Chondrocyte (in vitro differentiated cells): ENCODE measurements at places on chromosomes 1 and 21. TPM values are rescaled to one million over a fixed set of nuclear protein-coding genes. Genes with fewer than 3 reads are reported as not detected.

GRCh38 chr1:223219318-223219635, 76.2 kb upstream of the TLR5 start:
- no peak overlapping the region for H3K4me3 ChIP-seq
- no peaks in the 10 kb centered on the region for H3K4me1 ChIP-seq
- H3K27me3 ChIP-seq: peaks cover 5% of the 10 kb centered on the region

Gene SPRR5
- not detected in 3 replicates for total RNA-seq

Gene OPRD1
- total RNA-seq: 0.10 to 0.22 TPM (median 0.15 TPM) in 3 replicates

- H3K27me3 ChIP-seq: no peaks in the 10 kb centered on the region
- DNase-seq: peak; percentile 13
- H3K27ac ChIP-seq: no peak overlapping the region
- H3K4me1 ChIP-seq: peaks cover 42% of the 10 kb centered on the region
- no peak overlapping the region for H3K4me3 ChIP-seq
These were observed 11.4 kb upstream of the SLC2A5 start for GRCh38 chr1:9080705-9081291.

Gene FNDC5
- 2.6 to 4.6 TPM (median 4.0 TPM) in 3 replicates for total RNA-seq

GRCh38 chr1:155107309-155108264, 20.1 kb upstream of the EFNA1 start:
- H3K36me3 ChIP-seq: no peaks in the 10 kb centered on the region
- H3K4me3 ChIP-seq: no peak overlapping the region
- DNase-seq: no peak
- H3K4me1 ChIP-seq: peaks cover 3% of the 10 kb centered on the region
- H3K27ac ChIP-seq: no peak overlapping the region

DNA sequence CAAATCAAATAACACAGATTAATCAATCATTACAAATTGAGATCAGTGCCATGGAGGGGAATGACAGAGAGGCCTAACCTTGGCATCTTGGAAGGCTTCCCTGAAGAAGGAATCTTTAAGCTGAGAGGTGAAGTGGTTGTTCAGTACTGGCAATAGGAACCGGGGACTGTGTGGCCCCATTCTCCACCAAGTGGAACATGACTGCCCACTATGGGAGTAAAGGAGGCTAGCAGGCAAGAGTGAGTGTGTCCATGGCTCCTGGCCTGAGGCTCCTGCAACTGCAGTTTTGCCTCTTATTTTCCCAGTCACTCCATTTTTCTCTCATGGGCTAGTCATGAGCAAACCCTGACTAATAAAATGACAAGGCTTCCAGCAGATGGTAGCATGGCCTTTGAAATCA, 112.2 kb upstream of the GJB5 start:
- H3K27ac ChIP-seq: no peak overlapping the region
- no peaks in the 10 kb centered on the region for H3K36me3 ChIP-seq
- H3K4me1 ChIP-seq: no peaks in the 10 kb centered on the region
- peaks cover 27% of the 10 kb centered on the region for H3K27me3 ChIP-seq
- no peak for DNase-seq

- no peaks in the 10 kb centered on the region for H3K36me3 ChIP-seq
- H3K27me3 ChIP-seq: no peaks in the 10 kb centered on the region
- peaks cover 22% of the 10 kb centered on the region for H3K4me1 ChIP-seq
- DNase-seq: no peak
- H3K27ac ChIP-seq: no peak overlapping the region
These were observed 131.6 kb downstream of the TGFBR3 start for GRCh38 chr1:91754348-91754747.

- H3K27ac ChIP-seq: no peak overlapping the region
- H3K27me3 ChIP-seq: no peaks in the 10 kb centered on the region
- H3K36me3 ChIP-seq: peaks cover 7% of the 10 kb centered on the region
- H3K4me3 ChIP-seq: no peak overlapping the region
- no peak for DNase-seq
These were observed 536.6 kb upstream of the NR5A2 start for GRCh38 chr1:199490769-199491527.

Gene OLFML3
- 33.1 to 44.2 TPM (median 34.9 TPM) in 3 replicates for total RNA-seq

Gene TFF1
- total RNA-seq: not detected in 3 replicates

GRCh38 chr1:117106478-117106877, 15.1 kb downstream of the TRIM45 start:
- no peak for DNase-seq
- H3K36me3 ChIP-seq: peaks cover 16% of the 10 kb centered on the region
- no peaks in the 10 kb centered on the region for H3K4me1 ChIP-seq
- no peaks in the 10 kb centered on the region for H3K27me3 ChIP-seq

DNA sequence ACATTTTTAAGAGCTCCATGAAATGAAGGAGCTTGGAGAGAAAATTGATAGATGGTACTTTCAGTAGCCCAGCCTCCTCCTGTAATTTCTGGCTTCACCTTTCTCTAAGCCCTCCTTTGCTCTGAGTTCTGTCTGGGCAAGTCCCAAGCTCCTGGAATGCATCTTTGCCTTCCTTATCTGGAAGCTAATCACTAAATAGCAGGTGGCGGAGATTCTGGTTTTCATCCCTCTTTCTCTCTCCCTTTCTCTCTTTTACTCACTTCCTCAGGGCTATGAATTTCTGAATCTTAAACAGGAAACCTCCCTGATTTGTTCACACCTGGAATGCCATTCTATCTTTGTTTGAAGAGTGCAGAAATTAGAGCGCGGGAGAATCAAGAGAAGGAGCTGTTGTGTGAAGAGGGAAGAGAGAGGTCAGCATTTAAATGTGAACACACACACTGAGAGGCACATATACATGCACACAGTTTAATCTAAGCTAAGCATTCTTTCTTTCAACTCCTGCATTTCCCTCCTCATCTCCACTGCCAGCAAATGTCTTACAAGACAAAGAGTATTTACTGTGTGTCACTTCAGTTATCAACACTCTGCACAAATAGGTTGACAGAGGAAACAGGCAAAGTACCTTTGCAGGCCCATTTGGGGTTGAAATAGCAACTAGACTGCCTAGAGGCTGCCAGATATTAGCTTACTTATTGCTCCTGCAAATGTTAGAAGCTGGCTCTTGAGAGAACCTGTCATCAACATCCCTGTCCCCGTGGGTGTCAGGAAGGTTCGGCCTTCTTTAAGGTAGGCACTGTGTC, 199.4 kb upstream of the CAMK1G start:
- no peak overlapping the region for H3K27ac ChIP-seq
- DNase-seq: no peak
- no peaks in the 10 kb centered on the region for H3K27me3 ChIP-seq
- H3K4me3 ChIP-seq: no peak overlapping the region
- peaks cover 19% of the 10 kb centered on the region for H3K4me1 ChIP-seq

Gene BGLAP
- 0.82 TPM in 1 of 3 replicates, not detected in the others for total RNA-seq

GRCh38 chr1:169493251-169493650, 7.5 kb upstream of the SLC19A2 start:
- no peak overlapping the region for H3K4me3 ChIP-seq
- no peaks in the 10 kb centered on the region for H3K4me1 ChIP-seq
- no peak overlapping the region for H3K27ac ChIP-seq
- H3K36me3 ChIP-seq: no peaks in the 10 kb centered on the region
- H3K27me3 ChIP-seq: peaks cover 8% of the 10 kb centered on the region

Gene CLDN8
- total RNA-seq: not detected in 3 replicates

DNA sequence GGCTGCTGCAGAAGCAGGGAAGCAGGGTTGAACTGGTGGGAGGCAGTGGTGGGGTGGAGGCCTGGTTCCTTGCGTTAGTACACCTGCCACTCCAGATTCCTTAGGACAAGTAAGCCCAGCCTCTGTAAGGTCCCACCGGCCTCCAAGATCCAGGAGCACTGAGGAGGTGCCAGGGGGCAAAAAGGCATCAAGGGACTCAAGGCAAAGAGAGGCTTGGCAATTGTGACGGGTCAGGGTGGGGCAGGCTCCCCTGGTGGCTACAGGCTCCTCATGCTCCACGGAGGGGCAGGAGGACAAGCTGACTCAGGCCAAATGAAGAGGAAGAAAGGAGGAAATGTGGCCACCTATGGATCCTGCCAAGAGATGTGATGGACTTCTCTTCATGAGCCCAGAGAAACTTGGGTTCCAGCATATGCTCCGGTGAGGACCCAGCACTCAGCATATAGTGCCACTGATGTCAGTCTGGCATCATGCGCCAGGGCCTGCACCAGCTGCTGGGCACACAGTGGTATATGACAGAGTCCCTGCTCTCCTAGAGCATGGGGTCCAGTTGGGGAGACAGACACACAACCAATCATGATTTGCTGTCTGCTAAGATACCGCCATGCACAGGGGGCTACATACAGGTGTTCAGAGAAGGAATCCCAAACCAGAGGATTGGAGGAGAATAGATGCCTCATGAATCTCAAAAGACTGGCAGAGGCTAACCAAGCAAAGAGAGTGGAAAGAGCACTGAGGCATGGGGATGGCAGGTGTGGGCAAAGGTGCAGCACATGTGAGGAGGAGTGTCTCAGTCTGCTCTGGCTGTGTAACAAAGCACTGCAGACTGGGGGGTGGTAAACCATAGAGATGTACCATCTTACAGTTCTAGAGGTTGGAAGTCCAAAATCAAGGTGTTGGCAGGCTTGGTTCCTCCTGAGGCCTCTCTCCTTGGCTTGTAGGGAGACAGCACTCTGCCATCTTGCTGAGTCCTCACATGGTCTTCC, 249.7 kb downstream of the RHOU start:
- H3K36me3 ChIP-seq: peaks cover 2% of the 10 kb centered on the region
- H3K27ac ChIP-seq: no peak overlapping the region
- no peak overlapping the region for H3K4me3 ChIP-seq
- peaks cover 3% of the 10 kb centered on the region for H3K27me3 ChIP-seq
- DNase-seq: no peak

DNA sequence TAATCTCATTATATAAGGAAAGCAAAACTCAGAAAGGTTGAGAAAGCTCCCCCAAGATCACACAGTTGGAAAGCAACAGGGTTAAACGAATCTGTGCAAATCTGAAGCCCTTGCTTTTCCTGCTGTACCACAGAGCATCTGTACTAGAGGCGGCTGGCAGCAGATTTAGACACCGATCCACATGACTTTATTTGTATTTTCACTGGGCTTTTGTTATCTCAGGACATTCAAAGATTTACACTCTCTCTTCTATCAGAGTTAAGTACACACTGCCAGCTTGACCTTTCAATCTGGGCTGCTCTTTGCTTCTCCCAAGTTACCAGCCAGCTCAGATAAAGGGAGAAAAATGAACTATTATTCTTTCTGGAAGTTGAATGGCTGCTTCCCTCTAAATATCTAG, 146.6 kb downstream of the FAM78B start:
- DNase-seq: no peak
- H3K27ac ChIP-seq: no peak overlapping the region
- H3K27me3 ChIP-seq: peaks cover 7% of the 10 kb centered on the region
- H3K4me3 ChIP-seq: no peak overlapping the region
- no peaks in the 10 kb centered on the region for H3K4me1 ChIP-seq

DNA sequence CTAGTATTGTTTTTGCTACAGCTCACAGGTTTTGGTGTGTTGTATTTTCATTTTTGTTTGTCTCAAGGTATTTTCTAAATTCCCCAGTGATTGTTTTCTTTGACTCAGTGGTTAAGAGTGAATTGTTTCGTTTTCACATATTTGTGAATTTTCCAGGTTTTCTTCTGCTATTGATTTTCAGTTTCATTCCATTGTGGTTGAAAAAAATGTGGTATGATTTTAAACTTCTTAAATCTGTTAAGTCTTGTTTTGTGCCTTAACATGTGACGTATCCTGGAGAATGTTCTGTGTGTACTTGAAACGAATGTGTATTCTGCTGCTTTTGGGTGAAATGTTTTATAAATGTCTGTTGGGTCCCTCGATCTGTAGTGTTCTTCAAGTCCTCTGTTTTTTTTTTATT, 117.9 kb downstream of the KIF26B start:
- peaks cover 8% of the 10 kb centered on the region for H3K4me1 ChIP-seq
- H3K27me3 ChIP-seq: no peaks in the 10 kb centered on the region
- H3K4me3 ChIP-seq: no peak overlapping the region
- no peak for DNase-seq

Gene FCAMR
- not detected in 3 replicates for total RNA-seq

GRCh38 chr1:166814611-166815010, 24.7 kb upstream of the POGK start:
- H3K36me3 ChIP-seq: no peaks in the 10 kb centered on the region
- DNase-seq: no peak
- H3K4me3 ChIP-seq: no peak overlapping the region
- no peak overlapping the region for H3K27ac ChIP-seq
- peaks cover 8% of the 10 kb centered on the region for H3K4me1 ChIP-seq

- no peaks in the 10 kb centered on the region for H3K4me1 ChIP-seq
- no peak overlapping the region for H3K4me3 ChIP-seq
- H3K27me3 ChIP-seq: no peaks in the 10 kb centered on the region
- no peak overlapping the region for H3K27ac ChIP-seq
These were observed 55.7 kb downstream of the MRPL39 start for GRCh38 chr21:25551569-25551968.

- peaks cover 28% of the 10 kb centered on the region for H3K36me3 ChIP-seq
- H3K4me3 ChIP-seq: no peak overlapping the region
- H3K27ac ChIP-seq: no peak overlapping the region
- no peaks in the 10 kb centered on the region for H3K4me1 ChIP-seq
- H3K27me3 ChIP-seq: no peaks in the 10 kb centered on the region
- no peak for DNase-seq
These were observed 41.8 kb downstream of the ADAMTS5 start for GRCh38 chr21:26925122-26925521.

GRCh38 chr1:43466403-43466802, 12.7 kb upstream of the HYI start:
- no peak overlapping the region for H3K27ac ChIP-seq
- H3K4me1 ChIP-seq: peaks cover 6% of the 10 kb centered on the region
- no peak for DNase-seq
- H3K36me3 ChIP-seq: no peaks in the 10 kb centered on the region

Gene CACNA1S
- total RNA-seq: 0.07 to 0.46 TPM (median 0.40 TPM) in 3 replicates

GRCh38 chr1:161439280-161440232, 65.7 kb upstream of the FCGR2A start:
- peak overlapping the region; percentile 53 for H3K4me3 ChIP-seq
- H3K27me3 ChIP-seq: peaks cover 22% of the 10 kb centered on the region
- DNase-seq: no peak
- H3K36me3 ChIP-seq: peaks cover 2% of the 10 kb centered on the region
- H3K27ac ChIP-seq: peak overlapping the region; percentile 61

DNA sequence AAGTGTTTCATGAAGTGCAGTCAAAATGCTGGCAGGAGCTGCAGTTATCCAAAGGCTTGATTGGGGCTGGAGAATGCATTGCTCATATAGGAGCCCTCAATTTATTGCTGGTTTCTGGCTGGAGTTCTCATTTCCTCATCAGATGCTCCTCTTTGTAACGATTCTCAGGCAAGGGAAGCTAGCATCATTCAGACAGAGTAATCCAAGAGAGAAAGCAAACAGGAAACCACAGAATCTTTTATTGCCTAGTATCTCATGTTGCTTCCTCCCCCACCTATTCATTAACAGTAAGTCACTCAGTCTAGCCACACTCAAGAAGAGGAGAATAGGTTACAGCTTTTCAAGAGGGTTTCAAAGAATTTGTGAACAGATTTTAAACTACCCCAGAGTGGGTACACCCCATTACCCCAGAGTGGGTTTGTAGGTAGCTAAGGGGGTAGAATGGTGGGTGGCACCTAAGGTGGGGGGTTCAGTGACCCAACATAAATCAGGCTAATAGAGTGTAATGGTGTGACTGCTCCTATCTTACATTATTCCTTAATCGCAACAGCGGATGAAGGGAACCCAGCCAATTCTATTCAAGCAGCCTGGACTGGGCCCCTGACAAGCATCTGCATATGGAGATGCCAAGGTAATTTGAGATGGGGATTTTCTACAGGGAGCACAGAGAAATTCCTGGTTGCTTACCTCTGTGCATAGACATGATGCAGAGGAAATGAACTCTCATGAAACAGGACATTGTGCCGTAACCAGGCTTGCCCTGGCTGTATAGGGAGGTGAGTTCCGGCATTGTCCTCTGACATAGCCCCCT, 67.1 kb downstream of the KCNJ15 start:
- H3K36me3 ChIP-seq: no peaks in the 10 kb centered on the region
- no peak overlapping the region for H3K4me3 ChIP-seq
- H3K4me1 ChIP-seq: peaks cover 28% of the 10 kb centered on the region
- no peak for DNase-seq
- no peak overlapping the region for H3K27ac ChIP-seq

GRCh38 chr21:14716761-14717396, 170.8 kb upstream of the SAMSN1 start:
- no peaks in the 10 kb centered on the region for H3K4me1 ChIP-seq
- DNase-seq: no peak
- peaks cover 1% of the 10 kb centered on the region for H3K27me3 ChIP-seq
